CD4-positive, CD25-positive, alpha-beta regulatory T cell (primary cell): ENCODE measurements at places on chromosomes 1 and 21.

DNA sequence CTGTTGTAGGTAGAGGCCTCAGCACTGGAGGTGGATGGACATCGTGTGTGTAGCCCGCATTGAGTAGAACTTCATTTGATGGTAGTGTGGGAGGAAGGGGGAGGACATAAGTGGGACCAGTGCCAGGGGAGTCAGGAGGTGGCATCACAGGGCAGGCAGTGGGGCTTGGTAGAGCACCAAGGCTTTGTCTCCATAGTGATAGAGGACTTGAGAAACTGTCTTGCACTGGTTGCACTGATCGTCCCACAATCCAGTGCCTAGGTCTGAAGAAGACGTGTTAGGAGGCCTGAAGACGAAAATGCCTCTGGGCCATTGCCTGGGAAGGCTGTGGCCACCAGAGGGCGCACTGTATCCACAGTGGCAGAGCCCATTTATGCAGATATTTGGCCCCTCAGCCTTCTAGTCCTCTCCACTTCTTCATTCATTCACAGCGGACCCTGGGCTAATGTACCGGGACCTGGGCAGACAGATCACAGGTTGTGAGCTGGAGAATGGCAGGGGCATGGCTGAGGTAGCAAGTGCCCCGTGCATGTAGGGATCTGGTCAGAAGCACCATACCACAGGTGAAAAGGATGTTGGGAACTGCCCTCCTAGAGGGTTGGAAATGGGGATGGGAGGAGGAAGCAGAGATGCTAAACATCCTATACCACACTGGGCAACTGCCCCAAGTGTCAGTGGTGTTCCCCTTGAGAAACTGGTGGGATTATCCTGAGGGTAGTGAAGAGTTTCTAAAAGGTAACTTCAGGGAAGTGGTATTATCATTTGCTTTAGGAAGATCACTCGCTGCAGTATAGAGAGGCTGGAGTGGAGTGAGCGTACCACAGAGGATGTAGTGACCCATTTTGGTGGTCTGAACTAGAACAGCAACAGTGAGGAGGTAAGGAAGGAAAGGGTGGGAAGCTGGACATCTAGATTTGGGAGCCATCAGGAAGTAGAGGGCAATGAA is 95.3 kb downstream of the PIK3R3 start:
- peak; percentile 65 for DNase-seq

GRCh38 chr1:92273039-92273438 is 25.7 kb downstream of the GLMN start:
- no peak for DNase-seq

DNA sequence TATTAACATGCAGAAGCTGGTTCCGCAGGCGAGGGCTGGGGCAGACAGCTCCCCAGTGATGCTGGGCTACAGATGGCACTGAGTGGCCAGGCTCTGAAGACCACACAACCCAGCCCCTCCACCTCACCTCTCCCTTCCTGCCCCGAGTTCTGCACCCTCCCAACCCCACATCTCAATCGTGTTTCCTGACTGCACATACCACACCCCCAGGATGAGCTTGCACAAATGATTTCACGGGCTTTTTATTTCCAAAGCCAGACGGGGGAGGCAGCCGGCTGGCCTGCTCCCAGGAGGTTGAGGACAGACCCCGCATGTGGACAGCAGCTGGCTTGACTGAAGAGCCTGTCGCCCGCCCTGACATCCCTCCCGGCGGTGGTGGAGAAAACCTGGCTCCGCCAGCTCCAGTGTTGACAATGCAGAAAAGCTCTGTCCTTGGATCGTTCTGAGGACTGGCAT is 21.4 kb upstream of the ALDH4A1 start:
- DNase-seq: no peak

DNA sequence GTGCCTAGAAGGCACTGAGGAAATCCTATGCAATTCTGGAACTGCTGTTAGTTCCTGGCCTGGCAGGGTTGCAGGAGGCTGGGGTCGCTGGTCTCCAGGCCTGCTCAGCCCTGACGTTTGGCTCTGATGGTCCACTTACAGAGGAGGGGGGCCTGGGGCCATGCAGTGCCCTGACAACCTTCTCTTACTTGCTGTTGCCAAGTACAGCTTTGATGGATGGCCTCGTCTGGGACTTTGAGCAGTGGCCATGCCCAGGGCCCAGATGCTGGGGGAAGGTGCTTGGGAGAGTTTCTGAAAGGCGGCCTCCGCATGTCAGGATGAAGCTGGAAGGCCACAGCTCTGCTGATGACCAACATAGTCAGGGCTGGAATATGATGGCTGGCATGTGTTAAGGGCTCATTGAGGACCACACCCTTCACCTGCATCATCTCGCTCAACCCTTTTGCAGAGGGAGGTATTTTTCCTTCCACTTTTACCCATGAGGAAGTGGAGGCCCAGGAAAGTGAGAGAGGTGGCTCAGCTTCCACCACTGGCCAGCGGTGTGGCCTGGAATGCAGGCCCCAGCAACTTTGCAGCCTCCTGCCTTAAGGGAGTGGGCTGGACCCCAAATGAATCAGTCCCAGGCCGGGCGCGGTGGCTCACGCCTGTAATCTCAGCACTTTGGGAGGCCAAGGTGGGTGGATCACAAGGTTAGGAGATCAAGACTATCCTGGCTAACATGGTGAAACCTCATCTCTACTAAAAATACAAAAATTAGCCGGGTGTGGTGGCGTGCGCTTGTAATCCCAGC is 34.7 kb upstream of the LRRC3 start:
- DNase-seq: no peak

DNA sequence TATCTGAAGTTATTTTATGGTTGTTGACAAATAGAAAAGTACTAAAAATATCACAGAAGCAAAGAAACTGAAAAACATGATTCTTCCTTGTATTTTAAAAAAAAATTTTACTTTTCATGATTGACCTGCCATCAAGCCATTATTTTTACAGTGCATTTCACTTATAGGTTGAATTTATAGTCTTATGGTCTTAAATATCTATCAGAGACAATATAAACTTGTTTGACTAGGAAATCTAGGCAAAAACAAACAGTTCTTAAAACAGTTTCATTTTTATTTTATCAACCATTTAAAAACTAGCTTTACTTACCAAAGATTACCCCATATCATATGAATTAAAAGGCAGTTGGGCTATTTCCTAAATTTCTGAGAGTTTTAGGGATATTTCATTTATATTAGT is 59.2 kb downstream of the SLC16A1 start:
- DNase-seq: no peak

DNA sequence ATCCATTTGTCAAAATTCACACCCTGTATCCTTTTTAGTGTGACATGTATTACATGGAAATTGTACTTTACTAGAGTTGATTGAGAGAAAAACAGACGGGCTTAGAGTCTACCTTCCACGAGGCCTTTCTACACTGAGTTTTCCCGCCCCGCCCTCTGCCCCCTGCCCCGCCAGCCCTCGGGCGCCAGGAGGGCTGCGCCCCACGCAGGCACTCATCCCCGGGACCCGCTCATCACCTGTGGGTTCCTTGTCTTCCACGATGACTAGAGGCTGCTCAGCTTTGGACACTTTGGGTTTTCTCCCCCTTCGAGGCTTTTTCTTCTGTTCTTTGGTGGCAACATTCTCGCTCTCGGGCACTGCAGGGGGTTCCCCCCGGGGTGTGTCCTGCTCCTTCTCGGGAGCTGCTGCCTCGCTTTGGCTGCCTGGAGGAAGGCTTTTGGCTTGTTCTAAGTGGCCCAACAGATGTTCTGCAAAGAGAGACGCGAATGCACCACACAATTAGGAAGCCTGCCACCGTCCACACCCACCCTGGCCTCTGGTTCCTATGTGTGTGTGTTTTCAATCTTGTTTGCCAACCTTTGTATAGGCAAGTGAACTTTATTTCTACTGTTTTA is 39.6 kb downstream of the PRDM15 start:
- no peak for DNase-seq

DNA sequence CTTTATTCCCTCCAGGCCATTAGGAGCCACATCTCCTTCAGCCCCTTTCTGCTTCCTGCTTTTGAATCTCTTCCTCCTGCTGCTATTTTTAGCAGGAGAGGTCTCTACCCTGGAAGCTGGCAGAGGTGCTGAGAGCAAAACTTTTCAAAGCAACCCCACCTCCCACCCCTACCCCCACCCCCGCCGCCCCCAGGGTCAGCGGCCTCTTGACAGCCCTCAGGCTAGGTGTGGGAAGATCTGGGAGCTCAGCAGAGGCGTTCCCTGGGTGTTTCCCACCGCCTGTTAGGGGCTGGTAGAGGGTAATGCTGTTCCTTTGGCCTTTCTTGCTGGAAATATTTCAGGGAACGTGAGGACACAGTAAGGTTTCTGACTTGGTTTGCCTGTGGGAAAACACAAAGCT is 112.5 kb upstream of the CACHD1 start:
- no peak for DNase-seq

GRCh38 chr1:6603238-6603914 is 707 bp upstream of the KLHL21 start:
- DNase-seq: peak; percentile 38

- no peak for DNase-seq
Observed at GRCh38 chr1:3198371-3199271, 129.6 kb downstream of the PRDM16 start.

DNA sequence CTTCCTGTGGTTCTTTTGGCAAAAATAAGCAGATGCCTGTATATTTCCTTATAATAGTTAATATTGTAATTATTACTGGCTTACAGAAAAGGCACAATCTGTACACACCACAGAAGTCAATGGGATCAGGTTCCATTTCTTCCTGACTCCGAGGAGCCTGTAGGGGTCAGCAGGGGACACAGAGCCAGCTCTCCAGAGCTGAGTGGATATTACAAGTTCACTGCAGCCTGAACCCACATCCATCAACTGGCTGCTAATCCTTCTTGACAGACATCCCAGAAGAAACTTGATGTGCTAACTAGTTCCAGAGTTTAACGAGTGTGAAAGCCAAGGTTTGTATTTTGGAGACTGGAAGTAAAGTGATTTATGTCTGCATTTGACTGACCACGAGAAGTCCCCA is 203.8 kb downstream of the LMX1A start:
- DNase-seq: no peak

DNA sequence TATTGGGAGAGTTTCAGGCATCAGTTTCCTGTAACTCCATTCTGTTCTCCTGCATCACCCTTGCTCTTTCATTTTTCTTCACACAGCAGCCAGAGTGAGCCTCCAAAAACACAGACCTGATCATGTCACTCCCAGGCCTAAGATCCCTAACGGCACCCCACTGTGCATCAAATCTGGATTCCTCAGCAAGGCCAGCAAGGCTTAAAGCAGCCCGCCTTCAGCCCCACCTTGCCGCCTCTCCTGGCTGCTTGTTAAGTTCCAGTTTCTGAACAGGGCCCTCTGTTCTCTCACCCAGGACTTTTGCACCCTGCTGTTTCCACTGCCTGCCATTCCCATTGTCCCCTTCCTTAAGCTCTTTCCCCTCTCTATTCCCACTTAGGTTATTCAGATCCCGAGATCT is 29.3 kb downstream of the C1orf116 start:
- DNase-seq: no peak

DNA sequence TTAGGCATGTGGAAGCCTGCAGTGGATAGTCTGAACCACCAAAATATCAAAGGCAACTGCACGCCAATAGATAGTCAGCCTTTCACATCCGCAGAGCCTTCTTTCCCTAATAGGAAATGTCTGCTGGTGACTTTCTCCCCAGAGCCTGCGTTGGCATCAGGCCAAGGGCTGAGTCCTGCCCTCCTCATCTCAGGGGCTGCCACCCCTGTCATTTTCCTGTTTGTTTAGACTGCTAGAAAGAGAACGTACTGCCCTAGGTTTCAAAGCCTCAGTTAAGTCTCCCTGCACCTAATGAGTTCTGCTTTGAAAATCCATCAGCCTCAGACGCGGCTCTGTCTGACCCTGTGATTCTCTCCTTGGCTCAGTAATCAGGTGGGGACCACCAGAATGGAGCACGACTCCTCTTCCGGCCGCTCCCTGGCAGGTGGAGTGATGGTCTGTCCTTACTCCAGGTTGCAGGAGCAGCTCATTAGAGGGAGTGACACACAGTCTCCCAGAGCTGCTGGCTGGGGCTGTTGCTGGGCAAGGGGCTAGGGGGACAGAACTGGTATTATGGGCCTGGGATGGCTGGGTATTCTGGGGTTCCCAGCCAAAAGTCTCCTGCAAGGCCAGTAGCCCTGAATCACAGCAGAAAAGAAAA is 27.3 kb downstream of the STUM start:
- DNase-seq: no peak

DNA sequence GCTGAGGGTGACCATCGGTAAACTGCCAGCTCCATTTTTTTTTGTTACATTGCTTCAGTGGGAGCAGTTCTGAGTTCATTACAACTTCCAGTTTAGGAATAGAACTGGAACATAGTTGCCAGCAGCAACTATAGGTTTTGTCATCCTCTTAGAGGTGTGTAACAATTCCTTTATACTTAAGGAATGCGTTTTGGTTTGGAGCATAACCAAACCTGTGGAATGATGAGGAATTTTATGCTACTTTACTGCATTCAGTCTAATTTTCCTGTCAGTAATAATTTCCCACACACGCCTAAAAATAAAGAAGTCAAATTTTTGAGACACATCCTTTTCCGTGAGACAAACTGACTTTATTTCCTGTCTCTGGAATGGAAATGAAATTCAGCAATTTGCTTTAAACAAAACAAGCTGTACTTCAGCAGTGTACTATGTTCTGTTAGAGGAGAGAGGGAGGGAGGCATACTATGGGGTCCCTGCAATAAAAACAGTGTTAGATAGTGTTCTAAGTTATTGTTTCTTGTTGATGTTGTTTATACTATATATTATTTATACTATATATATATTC is 4.8 kb upstream of the AMPD1 start:
- no peak for DNase-seq

GRCh38 chr1:27527890-27528817 is 38.2 kb upstream of the WASF2 start:
- peak; percentile 46 for DNase-seq

GRCh38 chr1:211345719-211346118 is 19.1 kb downstream of the TRAF5 start:
- DNase-seq: no peak

- DNase-seq: no peak
Observed at GRCh38 chr1:29305943-29306342, 69.6 kb downstream of the PTPRU start.

- DNase-seq: no peak
Observed at GRCh38 chr1:214957330-214958137, 125.0 kb upstream of the KCNK2 start.
